ENCODE measurements at places on chromosomes 12 and 14.

GRCh38 chr12:132266802-132267201, 62.6 kb downstream of the GALNT9 start:
- no peak for DNase-seq

GRCh38 chr12:84604551-84604950, 308.0 kb downstream of the SLC6A15 start:
- no peak for DNase-seq

DNA sequence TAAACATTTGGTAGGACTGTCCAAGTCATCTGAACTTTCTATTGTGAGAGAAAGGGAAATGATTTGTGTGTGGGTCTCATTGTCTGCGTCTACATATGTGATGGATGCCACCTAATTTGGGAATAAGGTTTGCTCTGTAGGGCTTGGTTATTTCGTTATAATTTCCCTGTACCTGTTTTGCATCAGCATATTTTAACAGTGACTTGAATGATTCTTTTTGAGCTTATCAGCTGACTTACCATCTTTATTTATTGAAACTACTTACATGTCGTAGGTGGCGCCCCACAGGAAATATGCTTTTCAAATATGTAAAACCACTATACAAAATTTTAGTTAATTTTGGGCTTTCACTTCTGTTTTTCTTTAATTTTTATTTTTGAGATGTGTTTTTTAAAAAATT, 56.5 kb upstream of the BCAT1 start:
- no peak for DNase-seq

DNA sequence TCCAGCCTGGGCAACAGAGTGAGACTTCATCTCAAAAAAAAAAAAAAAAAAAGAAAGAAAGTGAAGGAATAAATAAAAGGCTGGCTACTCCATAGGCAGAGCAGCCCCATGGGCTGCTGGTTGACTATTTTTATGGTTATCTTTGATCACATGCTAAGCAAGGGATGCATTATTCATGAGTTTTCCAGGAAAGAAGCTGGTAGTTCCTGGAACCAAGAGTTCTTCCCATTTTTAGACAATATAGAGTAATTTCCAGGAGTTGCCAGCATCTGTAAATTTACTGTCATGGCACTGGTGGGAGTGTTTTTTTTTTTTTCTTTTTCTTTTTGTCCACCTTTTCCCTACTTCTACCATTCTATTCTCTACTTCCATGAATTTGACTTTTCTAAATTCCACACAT, 24.2 kb downstream of the FGD4 start:
- DNase-seq, result peak; percentile 71

DNA sequence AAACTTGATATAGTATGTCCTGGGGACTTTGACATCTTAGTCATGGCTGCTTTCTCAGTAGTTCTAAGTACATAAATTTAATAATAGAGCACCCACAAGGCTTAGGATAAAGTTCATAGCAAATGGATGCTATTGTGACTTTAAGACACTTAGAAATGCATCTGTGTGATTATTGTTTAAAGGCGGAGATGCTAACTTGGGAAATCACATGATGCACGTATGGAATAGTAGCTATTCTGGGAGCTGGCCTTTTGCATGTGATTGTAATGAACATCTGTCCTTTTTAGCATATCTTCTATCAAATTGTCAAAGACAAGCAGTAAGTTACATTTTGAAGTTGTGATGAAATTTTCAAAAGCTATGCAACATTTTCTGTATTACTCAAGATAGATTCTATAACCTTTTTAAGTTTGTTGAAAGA, 46.7 kb upstream of the ATP2A2 start:
- DNase-seq, result no peak

DNA sequence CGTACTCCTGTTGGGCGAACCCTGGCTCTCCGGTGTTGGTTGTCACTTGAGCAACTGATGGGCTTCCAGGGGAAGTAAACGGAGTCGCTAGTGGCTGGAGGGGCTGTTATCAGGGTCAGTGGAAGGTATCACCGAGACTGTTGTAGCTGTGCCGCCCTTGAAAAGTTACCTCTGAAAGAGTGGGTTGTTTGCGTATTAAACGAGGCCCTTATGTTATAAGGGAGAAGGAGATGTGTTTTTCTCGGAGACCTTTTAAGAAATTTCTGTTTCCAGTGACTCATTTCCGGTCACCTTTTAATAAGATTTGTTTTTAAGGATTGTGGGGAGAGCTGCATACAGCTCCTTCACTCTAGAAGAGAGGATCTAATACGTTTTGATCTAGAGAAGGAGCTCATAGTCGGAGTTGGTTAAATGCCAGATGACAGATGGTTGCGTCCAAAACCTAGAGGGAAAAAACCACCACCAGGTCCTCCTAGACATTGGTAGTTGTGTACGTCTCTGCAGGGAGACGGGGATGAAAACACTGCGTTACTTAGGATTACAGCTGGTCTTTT, 750 bp upstream of the DBX2 start:
- DNase-seq, result no peak

DNA sequence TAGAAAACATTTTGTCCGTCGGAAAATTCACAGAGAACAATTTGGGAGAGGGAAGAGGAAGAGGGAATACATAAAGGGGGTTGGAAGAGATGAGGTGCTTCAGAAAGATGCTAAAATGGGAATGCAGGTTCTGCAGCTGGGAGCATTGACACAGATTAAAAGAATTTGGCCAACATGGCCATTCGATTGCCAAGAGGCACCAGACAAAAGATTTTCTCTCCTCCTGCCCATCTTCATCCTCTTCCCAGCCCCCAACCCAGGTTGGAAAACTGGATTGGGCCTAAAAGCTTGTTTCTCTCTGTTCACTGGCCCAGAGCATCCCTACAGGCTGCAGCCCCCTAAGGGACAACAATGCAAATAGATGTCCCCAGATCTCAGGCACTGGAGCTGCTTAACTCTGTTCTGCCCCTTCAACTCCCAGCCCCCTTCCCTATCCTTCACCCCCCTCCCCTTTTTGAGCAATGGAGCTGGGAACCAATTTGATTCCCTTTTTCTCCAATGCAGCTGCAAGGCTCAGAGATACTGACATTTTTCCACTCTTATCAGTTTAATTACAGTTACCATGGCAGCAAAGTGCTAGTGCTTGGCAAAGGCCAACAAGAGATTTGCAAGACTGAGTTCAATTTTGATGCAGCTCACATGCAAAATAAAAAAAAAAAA, 1.9 kb downstream of the LMO3 start:
- DNase-seq, result no peak

- DNase-seq, result peak; percentile 50
These were observed 16.0 kb upstream of the ENDOU start for GRCh38 chr12:47741340-47741703.

GRCh38 chr12:55927588-55928502, at the start of gene PYM1:
TSS of gene PYM1 (minus strand) at chr12:55927894. CDS start at chr12:55927761, 133 bp downstream.
- peak; percentile 84 for DNase-seq

DNA sequence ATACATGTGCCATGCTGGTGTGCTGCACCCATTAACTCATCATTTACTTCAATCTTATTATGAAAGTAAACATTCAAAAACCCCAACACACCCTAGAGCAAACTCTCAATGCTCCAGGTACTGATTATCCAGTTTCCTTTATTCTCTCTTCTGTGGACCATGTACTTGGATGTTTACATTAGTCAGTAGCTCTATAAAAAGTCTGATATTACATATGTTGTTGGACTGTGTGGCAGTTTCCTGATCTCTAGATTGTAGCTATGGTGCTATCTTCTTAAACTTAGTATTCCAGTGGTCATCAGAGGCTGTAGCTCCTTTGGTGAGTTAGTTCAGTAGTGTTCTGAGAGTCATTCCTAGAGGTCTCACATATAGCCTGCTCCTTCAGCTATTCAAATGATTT, 25.1 kb upstream of the ITGA5 start:
- DNase-seq, result no peak

DNA sequence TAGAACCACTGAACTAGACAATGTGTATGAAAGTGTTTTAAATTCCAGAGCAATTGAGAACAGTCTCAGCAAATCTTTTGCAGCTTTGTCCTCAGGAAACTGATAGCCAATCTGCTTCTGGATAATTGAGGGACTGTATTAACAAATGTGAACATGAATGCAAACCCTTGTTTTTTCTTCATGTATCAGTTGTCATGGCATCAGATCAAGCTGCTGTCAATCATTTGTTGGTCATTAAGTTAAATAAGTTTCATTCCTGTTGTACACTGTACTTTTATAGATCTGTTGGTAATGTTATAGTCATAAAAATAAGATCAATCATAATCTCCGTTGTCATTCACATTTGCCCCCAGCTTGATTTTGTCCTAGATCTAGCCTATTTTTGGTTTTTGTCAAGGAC, 65.5 kb upstream of the RFX4 start:
- DNase-seq, result no peak

- DNase-seq, result no peak
These were observed 181.7 kb upstream of the ARID2 start for GRCh38 chr12:45547822-45548221.

- no peak for DNase-seq
These were observed 8.6 kb downstream of the PGF start for GRCh38 chr14:74946659-74947281.

- no peak for DNase-seq
These were observed 245.7 kb downstream of the FUT8 start for GRCh38 chr14:65658202-65658601.

DNA sequence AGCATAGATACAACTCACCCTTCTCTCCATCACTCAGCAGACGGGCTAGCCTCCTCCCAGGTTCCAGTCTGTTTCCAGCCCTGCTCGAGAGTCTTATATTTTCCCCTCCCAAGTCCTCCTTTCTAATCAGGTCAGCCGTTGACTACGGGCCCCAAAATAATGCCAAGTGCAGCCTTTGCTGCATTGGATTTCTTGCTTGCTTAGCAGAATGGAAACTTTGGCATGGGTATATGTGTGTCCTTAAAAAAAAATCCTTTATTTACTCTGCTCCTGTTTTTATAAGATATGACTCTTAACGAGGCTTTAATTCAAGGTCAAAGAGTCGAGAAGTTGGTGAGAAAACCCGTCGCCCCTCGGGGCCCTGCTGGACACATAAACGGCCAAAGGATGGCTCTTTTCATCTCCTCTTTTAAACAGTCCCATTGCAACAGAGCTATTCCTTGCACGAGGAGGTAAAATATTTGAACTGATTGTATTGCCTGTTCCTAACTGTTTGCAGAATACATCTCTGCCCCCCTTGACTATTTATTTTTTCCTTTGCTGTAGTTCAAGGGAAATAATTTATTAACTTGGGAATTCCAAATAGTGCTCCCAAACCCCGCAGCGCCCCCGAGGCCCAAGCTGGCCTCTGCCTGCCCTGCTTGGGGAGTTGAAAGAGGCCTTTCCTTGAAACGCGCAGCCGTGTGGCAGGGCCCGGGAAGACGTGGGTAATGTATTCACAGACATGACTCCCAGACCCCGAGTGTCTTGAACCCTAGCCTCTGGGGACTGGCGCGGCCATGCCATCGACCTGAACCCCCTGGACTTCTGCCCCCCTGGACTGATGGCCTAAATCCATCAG, 156.5 kb upstream of the MYL2 start:
- DNase-seq, result no peak

DNA sequence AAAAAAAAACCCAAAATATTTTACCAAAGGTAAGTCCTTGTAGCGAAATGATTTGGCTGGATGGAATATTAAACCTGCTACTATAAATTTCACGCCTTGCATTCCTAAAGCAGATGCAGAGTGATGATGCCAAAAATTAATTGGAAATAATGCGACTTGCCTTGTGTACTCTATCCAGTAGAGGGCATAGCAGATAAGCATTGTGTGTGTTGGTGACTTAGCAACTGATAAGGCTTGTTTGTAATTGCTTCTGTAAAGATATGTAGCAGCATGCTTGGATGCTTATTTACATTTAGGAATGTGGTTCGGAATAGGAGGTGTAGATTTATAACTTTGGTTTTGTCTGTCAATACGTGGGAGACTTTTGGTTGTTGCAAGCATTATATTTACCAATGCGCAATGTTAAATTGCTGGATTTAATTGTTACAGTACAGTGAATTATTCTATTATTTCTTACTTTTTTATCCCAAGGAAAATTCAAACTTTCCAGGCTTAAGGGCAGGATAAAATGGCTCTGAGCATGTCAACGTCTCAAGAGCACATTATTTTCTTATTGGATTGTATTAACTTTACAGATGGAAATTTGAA, 80.5 kb downstream of the TMEM260 start:
- DNase-seq, result peak; percentile 49

DNA sequence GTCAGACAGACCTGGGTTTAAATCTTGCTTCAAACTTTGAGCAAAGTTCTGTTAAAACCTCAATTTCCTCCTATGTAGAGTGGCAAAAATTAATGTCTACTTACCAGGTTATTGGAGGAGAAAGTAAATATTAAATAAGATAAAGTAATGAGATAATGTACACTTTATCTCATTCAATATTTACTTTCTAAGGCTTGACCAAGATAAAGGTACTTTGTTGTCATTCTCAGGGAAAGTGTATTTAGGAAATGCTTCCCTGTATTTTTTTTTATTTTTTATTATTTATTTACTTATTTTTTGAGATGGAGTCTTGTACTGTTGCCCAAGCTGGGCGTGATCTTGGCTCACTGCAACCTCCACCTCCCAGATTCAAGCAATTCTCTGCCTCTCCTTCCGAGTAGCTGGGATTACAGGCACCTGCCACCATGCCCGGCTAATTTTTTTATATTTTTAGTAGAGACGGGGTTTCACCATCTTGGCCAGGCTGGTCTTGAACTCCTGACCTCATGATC, 4.7 kb downstream of the FAM161B start:
- DNase-seq, result no peak

DNA sequence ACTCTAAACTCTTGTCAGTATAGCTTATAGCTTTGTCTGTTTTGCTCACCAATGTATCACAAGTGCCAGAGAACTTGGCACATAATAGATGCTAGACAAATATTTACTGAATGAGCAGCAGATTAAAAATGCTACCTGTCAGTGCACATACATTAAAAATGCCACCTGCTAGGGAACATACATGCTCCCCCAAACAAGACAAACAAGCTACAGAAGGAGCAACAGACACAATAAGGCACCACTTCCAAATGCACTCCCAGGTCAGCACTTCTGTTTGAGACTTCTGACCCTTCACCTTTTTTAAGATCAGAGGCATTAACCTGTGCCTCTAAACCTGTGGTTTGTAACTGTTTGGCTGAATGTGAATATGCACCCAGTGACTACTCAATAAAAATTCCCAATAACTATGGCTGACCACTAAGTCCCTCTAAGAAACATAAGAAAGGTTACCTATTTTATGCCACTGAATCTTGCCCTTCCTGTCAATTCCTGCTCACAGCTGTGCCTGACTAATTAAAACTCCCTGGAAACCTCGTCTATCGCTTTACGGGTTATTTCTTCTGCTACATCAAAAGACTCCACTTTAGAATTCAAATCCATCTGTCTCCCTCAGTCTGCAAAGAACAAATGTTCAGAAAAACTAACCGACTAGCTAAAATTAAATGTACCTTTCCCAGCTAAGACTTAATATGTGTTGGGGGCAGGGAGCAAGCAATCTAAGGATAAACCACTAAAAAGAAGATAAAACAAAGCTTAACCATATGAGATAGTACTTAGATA, 41.0 kb downstream of the HECTD4 start:
- DNase-seq, result no peak
